ENCODE measurements at places on chromosomes 4 and X.

DNA sequence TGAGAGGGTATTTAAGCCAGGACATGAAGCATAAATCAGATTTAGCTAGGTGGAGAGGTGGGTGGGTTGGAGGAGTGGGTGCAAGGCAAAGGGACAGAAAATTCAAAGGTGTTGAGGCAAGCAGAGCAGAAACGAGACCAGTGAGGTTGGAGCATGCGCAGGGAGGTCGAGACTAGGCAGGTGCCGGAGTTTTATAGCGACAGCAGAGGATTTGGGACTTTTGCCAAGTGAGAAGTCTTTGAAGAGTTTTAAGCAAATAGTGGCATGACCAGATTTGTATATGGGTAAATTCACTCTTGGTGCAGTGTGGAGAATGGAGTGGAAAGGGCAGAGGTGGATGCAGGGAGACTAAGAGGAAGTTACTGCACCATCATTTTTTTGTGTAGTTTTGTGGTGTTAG is 107.0 kb upstream of the TLR2 start:
- DNase-seq: no peak

- peak; percentile 70 for DNase-seq
Observed at GRCh38 chr4:40908702-40909362, 159.1 kb downstream of the NSUN7 start.

DNA sequence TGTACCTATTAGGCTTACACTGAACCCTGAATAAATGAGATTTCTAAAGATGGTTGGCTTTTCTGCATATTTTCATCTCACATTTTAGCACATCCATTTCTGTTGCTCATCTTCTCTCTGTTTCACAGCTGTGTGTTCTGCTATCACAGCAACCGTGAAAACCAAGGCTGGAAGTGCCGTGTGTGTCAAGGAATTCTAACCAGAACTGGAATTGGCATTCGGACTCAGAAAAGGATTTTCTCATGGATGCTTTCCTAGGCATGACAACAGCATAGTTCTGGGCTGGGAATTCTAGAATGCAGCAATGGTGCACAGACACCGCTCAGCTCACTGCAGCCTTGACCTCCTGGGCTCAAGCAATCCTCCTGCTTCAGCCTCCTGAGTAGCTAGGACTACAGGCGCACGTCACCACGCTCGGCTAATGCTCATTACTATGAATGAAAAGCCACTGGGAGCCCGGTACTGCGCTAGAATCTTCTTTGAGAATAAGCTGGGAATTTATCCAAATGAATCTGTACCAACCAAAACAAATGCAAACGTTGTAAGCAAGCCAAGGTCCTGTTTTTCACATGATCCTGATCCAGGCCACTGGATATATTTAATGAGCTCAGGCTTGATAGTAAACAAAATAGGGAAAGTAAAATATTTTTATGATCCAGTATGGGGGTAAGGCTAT is 105.2 kb downstream of the RBM47 start:
- DNase-seq: no peak

GRCh38 chr4:185282968-185283367 is 73.6 kb downstream of the SNX25 start:
- no peak for DNase-seq

- DNase-seq: no peak
Observed at GRCh38 chr4:107068116-107068515, 32.0 kb upstream of the DKK2 start.

DNA sequence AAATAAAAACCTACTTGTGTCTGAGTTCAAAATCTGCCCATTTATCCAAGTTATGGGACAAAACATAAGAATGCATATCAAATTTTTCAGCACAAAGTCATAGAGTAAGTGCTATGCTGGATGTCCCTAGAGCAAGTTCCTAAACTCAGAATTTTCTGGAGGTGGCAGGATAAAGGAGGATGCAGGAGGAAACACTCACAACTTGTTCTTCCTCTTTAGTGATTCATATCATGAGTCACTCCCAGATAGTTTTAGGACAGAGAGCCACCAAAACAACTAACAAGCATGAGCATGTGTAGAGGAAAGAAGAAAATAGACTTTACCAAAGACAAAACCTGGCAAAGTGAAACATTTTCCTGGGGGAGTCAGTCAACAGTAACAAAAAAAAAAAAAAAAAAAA is 302.7 kb downstream of the KCTD8 start:
- no peak for DNase-seq

DNA sequence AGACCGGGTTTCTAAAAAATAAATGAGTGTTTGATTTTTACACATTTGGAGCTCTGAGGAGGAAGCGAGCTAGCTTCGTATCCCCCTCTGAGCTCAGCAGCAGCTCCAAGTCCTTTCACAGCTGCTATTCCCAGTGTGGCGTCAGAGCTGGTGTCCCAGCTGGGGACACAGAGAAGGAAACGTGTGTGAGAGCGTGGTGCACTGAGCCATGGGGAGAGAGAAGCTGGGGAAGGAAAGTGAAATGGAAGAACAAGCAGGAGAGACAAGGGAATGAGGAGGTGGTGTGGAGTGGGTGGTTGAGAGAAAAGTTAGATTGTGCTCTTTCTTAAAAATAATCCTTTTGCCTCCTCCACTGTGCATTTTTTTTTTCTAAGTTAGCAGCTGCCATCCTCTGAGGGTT is 79.5 kb upstream of the SLC4A4 start:
- no peak for DNase-seq

DNA sequence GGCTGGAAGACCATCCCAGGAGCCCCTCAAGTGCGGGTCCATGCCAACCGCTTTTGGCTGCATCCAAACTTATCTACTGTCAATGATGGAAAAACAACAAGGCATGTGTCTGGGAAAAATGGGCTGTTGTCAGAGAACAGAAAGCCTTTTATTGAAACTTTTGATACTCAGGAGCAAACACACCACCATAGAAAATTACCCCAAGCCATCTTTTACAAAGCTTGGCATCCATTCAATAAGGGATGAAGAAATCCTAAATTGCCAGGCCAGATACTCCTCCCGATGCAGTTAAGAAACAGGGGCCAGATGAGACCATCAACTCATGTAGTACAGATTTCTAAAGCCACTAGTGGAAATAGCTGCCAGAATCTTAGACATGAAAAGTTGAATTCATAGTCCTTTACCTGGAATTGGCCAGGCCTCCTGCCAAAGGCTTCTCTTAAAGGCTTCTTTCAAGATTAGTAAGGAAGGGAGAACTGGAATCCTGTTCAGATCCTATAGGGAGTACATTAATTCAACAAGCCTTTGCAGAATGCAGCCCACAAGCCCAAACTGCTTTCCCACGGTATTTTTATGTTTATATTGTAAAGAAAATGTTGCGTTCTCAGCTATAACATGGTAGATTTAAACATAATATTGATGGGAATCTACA is 145.4 kb upstream of the MAP3K15 start:
- DNase-seq: no peak

All from Peyer's patch (tissue), 4 donors.